Smooth muscle cell of the brain vasculature (primary cell): ENCODE measurements at places on chromosomes 2 and 18.

DNA sequence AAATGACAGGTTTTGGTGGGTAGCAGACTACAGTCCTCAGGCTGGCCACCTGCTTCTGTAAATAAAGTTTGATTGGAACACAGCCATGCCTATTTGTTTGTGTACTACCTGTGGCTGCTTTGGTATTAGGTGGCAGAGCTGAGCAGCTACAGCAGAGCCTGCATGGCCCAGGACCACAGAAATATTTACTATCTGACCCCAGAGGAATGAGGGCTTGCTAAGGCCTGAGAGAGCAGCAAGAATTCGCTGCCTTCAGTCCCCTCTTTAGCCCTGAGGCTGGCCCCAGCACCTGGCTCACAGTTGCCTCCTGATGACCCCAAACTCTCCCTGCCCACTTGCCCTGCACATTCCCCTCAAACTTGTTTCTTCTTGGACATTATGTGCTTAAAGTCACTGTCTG is 32.5 kb downstream of the POLR1A start:
- no peak for DNase-seq

- DNase-seq = no peak
Observed at GRCh38 chr2:112836695-112837117, at the start of gene IL1B. IL1B (minus strand) TSS chr2:112836779; CDS start chr2:112836229, 550 bp downstream.

- DNase-seq = no peak
Observed at GRCh38 chr2:6398421-6398820, 467.3 kb downstream of the CMPK2 start.

DNA sequence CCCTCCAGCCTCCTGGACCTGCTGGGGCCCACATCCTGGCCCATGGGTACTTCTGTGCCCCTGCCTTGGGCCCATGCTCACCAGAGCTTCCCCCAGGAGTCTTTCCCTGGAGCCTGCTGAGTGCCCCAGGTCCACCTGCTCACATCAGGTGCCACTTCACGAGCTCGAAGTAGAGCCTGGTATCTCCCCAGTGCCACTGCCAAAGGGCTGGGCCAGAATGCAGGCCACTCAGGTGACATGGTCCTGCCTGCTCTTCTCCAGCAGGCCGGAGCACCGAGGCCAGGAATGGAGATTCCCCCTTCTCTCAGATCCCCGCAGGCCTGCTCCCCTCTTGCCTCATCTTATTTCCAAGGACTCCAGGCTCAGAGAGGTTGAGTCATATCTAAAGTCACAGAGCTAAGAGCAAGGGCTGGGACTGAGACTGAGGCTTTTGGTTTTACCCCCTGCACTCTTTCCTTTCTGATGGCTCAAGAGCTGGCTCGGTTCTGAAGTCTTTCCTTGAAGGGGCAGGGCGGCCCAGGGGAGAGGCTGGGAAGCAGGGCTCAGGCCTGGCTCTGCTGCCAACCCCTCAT is 79.2 kb downstream of the HS1BP3 start:
- no peak for DNase-seq

- DNase-seq = no peak
Observed at GRCh38 chr2:233498126-233498525, 68.5 kb downstream of the USP40 start.

- no peak for DNase-seq
Observed at GRCh38 chr18:11828786-11829432, 22.3 kb upstream of the CHMP1B start.

DNA sequence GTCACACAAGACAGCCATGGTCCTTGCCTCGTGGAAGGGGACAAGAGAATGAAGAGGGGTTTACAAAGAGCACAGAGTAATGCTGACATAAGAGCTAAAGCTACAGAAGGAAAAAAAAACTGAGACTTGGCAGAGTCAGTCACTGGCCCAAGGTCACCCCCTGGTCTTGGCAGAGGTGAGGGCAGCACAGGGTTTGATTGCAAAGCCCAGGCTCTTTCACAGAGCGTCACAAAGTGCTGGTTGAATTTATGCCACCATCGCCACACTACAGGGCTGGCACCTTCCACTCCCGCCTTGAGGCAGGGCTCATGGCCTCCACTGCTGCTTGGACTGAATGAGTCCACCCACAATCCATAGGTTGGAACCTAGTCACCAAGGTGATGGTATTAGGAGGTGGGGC is 190.2 kb downstream of the INHBB start:
- no peak for DNase-seq

DNA sequence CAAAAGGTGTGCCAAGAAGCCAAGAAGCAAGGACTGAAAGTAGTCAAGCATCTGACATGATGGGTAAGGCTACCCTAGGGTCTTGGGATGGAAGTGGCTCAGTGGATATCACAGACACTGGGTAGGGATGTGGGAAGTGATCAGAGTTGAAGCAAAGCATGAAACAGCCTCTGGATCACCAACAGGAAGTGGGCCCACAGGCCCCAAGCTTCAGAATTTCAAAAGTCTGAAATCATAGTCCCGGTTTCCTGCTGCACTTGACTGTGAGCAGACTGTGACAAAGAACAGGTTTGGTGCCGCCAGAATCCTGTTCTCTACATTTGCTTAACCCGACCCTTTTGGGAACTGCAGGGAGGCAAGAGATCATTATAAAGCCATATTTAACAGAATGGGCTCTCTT is 57.4 kb downstream of the SP100 start:
- no peak for DNase-seq

GRCh38 chr2:44736270-44736942 is 205.1 kb upstream of the SIX3 start:
- DNase-seq = no peak

DNA sequence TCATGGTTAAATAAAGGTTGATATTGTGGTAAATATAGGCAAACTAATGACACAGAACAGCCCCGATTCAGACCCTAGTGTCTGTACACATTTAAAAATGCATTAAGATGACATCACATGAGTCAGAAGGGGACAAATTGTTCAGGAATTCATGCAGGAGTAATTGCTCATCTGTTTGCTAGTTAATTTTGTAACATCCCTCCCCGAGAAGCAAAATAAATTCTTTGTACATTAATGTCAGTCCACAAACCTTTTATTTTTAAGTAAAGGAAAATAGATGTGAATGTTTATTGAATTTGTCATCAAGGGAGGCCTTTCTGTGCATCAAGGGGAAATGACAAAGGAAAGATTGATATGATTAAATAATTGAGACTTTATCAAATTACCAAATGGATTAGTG is 69.9 kb downstream of the SH3BP4 start:
- DNase-seq = no peak

DNA sequence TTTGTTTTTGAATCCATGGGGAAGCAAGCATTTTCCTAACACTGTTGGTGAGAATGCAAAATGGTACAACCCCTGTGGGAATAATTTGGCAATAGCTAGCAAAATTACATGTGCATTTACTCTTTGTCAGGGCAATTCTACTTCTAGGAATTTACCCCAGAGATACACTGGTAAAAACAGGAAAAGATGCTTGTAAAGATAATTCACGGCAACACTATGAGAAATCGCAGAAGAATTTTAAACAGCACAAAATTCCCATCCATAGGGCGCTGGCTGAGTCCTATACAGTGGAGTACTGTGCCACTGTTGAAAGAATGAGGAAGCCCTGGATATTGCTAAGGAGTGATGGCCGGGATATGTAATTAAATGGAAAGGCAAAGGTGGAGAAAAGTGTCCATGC is 75.8 kb downstream of the DGKD start:
- DNase-seq = no peak

- no peak for DNase-seq
Observed at GRCh38 chr2:52396836-52397235, 1364.9 kb upstream of the NRXN1 start.

GRCh38 chr2:105777031-105777482 is 32.3 kb downstream of the NCK2 start:
- DNase-seq = no peak

GRCh38 chr18:48667276-48668254 is 128.7 kb downstream of the CTIF start:
- DNase-seq = no peak

DNA sequence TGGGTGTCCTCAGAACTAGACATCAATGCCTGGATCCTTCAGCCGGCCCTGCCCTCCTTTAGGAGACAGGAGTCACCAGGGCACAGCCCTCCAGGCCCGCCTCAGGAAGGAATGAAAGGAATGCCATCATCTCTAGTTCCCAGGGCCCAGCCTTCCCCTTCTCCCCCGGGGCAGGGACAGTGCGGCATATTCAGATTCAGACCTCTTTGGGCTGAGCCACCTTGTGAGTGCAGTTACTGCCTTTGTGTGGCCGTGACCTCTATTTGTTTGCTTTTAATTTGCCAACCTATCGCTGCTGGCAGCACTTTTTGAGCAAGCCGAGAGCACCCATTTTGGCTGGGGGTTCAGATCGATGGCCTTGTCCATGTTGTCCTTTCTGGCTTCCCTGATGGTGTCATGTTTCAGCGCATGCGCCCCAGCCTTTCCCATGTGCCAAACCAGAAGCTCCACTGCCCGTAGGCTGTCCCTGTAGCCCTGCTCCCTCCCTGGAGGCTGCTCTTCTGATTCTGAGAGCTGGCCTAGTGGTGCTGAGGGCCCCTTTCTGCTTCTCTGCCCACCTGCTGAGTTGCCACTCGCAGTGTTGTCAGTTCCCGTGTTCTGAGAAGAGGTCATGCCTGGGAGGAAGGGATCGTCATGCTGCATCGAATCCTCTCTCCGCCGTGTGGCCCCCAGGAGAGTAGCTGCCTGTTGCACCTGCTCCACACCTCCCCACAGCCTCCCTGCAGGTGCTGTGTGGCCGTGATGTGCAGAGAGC is 10.9 kb downstream of the ANKRD23 start:
- DNase-seq = peak; percentile 17

DNA sequence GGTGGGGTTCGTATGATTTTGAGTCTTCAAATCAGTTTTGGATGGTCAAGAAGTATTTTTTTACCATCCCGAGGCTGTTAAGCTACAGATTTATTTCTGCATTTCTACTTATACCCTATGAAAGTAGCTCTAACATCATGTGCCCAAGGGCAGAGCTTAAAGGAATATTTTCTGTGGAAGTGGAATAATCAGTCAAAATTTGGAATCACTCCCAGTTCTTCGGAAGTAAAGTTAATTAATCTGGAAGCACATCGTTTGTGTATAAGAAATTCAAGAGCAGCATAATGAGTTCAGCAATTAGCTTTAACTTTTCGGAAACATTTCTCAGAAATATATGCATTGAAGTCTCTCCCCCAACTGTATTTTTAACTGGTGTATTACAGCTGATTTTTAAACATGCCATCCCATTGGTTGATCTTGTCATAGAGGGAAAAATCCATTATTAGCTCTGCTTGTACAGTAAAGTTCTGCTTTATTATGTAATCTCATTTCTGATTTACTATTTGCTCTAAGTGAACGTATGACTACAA is 510.1 kb downstream of the DCC start:
- DNase-seq = no peak

GRCh38 chr2:173132531-173132930 is 56.9 kb downstream of the MAP3K20 start:
- DNase-seq = no peak

- DNase-seq = no peak
Observed at GRCh38 chr2:162014751-162015150, 59.3 kb downstream of the DPP4 start.

DNA sequence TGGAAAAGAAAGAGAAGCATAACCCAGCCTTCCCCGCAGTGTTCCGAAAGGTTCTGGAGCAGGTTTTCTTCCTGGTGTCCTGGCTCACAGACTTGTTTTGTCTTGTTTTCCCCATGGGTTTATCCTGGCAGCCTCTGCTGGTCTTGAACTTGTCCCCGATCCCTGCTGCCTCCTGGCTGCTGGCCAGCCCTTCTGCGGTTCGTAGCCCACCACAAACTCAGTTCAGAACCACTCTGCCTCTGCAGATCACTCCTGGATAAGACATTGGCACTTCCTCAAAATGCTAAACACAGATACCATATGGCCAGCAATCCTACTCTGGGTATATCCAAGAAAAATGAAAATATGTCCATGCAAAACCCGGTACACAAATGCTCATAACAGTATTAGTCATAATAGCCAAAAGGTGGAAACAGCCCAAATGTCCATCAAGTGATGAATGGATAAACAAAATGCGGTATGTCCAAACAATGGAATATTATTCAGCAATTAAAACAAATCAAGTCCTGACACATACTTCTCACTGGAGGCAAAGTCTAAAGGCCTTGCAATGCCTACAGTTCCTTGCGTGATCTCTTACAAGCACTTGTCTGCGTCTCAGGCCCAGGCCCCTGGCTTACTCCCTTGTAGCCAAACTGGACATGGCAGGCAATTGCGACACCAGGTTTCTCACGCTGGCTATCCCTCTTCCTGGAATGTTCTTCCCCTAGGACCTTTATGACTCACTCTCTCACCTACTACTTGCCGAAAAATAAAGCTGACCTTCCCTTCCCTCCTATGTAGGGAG is 28.0 kb upstream of the ARHGEF4 start:
- DNase-seq = no peak

DNA sequence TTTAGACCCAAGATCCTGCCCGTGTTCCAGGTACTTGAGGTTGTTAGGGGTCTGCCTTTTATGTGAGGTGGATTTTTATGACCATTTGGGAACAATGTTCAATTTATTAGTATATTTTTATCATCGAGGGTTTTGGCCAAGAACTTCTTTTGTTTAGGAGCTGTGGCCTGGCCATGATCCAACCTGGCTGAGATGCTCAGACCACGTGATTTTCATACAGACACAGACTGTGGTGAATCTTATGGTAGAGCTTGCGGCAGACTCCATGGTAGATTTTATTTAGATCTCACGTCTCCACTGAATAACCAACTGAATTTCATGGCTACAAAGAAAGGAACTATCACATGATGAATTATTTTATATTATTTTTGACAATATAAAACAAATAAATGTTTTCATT is 405.5 kb upstream of the VWC2L start:
- DNase-seq = no peak

GRCh38 chr2:161239326-161240109 is 68.7 kb upstream of the PSMD14 start:
- no peak for DNase-seq

DNA sequence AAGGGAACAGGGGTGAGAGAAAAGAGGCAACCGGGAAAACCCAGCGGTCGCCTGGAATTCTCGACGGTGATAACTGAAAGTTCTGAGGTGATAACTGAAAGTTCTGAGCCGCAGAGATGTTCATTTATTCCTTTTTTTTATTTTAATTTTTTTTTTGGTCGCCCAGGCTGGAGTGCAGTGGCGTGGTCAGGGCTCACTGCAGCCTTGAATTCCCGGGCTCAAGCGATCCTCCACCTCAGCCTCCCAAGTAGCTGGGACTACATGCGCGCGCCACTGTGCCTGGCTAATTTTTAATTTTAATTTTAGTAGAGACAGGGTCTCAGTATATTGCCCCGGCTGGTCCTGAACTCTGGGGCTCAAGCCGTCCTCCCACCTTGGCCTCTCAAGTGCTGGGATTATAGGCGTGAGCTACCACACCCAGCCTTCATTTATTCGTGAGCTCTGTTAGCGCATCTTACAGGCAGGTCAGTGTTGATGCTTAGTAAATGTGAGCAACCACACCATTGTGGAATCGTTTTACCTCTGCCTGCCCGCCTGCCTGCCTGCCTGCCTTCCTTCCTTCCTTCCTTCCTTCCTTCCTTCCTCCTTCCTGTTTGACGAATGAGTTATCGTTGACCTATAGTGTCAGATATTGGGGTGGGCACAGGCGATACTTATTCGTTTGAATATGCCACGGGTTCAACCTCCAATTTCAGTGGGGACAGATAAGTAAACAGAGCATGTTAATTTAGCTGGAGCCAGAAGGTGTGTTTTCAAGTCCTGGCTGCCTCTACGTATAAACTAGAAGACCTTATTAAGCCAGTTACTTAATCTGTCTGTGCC is 557 bp upstream of the E2F6 start:
- no peak for DNase-seq
